Muscle of back (tissue), 13 donors: ENCODE measurements at places on chromosomes 7 and 10.

GRCh38 chr7:101294039-101294831 is 27.4 kb downstream of the IFT22 start:
- no peak for DNase-seq

- DNase-seq, result no peak
Observed at GRCh38 chr10:82817676-82818422, 942.9 kb downstream of the NRG3 start.

- DNase-seq, result no peak
Observed at GRCh38 chr7:150502519-150502918, 12.2 kb upstream of the GIMAP7 start.

DNA sequence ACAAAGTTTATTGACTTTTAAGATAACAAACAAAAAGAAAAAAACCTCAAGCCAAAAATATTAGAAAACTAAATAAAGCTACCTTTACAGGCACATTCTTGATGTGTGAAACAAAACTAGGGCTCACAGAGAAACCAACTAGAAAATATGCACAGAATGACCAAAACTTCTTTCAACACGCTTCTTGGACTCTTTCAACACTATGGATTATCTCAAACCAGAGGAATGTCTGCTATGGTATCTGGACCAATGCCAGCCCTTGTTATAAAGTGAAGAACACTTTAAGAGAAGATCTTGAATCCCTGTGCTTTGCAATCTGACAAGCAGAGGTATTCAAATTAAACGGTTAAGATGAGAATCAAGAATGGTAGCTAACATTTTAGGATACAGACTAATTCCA is 76.6 kb downstream of the DNAJC1 start:
- DNase-seq, result peak; percentile 22

- DNase-seq, result no peak
Observed at GRCh38 chr7:14156436-14156835, 167.0 kb upstream of the ETV1 start.

DNA sequence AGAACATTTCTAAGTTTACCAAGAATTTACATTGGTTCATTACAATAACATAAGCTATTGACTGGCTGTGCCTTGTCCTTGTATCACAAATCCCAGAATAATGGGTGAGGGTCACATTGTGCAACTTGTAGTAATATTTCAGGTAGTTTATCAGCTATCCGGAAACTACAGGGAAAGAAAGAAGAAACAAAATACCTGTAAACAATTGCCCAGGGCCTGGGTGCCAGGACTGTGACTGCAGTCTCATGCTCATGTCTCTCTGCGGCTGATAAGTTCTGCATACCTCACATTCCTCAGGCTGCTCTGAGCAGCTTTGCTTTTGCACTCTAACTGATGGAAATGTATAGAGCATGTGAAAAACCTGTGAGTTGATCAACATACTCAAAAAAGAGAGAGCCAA is 131.8 kb upstream of the TRIM24 start:
- DNase-seq, result no peak

GRCh38 chr7:99244939-99245338 is 27.7 kb upstream of the MYH16 start:
- no peak for DNase-seq

DNA sequence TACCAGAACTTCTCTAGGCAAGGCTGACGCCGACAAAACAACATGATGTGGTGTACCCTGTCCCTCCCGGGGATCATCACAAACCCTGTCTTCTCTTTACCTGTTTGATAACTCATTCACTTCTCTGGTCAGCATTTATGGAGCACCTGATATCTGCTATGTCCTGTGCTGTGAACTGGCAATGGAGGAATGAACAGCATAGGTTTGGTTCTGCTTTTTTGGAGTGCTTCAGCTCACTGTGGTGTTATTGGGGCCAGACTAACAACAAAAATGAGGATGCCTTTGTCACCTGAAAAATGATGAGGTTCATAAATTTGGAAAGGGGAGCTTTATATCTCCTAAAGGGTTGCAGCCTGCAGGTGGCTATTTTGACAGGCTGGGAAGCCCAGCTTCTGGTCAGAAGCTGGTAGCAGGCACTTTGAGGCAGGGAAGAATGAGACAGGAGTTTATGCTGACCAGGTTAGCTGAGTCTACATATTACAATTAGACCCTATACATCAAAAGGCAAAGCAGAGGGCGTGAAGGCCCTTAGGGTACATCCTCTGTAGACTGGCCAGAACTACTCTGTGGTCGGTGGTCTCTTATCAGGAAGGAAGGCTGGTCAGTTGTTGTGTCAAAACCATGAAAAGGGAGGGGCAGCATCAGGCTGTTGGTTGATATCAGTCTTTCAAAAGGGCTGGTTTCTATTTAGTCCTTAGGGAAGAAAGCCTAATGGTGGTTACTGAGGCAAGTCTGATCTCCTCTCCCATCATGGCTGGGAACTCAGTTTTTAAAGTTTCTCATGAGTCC is 42.3 kb downstream of the SH2D4B start:
- DNase-seq, result no peak

DNA sequence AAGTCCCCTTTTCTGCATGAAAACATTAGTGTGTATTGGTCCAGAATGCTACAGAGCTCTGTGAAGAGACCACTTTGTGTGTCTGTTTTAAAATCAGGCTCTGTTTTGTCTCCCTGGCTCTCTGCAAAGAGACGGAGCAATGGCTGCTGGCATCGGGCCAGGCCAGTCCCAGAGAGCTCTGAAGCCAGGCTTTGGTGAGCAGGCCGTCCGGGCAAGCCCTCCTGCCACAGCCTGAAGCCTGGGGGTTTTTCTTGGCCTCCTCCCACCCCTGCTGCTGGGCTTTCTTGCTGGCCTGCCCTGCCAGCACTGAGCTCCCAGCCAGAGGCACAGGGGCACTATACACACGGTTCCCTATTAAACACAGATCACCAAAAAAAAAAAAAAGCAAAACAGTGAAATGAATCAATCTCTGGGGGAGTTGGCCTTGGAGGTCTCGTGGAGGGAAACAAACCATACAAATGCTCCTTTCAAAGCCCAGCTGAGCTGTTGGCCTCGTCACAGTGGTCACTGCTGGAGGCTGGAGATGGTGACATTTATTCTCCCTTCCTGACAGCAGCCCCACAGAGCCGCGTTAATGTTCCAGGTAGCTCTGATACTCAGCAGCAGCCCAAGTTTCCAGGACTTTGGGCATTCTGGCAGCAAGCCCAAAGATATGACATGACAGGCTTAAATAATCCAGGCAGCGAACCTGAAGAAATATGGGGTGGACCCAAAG is 237.2 kb downstream of the TCF7L2 start:
- DNase-seq, result no peak

DNA sequence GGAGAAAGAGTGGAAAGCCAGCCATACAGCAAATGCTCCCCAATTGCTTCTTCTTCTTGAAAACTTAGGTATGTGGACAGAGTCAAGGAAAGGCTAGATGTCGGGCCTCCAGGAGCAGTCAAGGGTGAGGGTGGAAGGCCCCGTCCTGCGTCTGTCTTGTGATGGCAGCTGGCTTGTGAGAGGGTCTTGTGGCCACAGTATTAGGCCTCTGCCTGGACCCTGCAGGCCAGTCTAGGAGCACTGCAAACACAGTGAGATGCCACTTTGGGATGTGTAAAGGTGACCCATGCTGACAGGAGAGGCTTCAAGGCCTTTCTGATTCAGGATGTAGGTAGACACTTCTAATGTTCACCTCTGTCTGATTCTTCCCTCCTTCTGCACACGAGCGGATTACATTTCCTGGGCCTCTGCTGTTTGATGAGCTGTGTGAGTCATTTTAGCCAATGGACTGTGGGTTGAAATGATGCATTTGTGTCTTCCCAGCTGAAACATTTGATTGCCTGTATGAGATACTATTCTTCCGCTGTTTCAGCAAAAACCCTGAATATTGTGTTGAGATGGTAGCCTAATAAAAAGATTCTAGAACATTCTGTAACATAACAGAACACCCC is 135.4 kb downstream of the EMX2 start:
- DNase-seq, result no peak

GRCh38 chr7:73717991-73718405 is 1.5 kb downstream of the STX1A start:
- no peak for DNase-seq

GRCh38 chr7:49789736-49790135 is 16.3 kb downstream of the VWC2 start:
- no peak for DNase-seq

DNA sequence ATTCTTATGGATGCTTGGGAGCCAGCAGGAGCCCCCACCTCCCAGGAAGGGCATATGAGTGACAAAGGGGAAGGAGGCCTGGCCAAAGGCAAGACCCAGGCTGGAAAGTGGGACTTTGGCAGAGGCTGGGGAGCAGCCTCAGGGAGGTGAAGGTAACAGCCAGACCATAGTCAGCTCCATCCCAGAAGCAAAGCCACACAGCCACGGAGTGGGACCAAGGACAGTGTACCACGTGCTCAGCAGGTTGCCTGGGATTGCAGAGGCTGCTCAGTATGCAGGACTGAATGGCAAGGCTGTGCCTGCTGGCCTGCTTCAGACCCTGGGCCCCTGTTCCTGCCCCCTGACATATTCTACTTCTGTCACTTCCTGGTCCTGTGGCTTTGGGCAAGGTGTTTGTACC is 17.6 kb upstream of the GPR26 start:
- no peak for DNase-seq

- no peak for DNase-seq
Observed at GRCh38 chr10:72639441-72639873, 13.6 kb upstream of the MICU1 start.

DNA sequence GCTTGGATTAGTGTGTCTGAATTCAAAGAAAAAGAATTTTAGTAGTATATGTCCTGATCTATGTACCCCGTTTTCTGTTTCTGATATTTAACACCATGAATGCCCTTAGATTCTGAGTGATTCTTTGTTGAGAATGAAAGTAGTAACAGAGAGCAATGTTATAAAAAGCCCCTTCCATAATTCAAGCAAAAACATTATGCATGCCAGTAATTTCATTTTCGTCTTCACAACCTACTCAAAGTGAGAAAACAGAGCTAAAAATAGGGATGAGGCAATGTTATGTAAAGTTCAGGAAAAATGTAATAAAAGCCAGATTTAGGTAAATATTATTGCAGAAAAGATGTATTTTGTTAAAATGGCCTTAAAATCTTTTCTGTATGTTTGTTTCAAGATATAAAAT is 28.1 kb downstream of the PTPRZ1 start:
- no peak for DNase-seq

- DNase-seq, result peak; percentile 7
Observed at GRCh38 chr10:58384095-58384494, 1.1 kb upstream of the TFAM start.

DNA sequence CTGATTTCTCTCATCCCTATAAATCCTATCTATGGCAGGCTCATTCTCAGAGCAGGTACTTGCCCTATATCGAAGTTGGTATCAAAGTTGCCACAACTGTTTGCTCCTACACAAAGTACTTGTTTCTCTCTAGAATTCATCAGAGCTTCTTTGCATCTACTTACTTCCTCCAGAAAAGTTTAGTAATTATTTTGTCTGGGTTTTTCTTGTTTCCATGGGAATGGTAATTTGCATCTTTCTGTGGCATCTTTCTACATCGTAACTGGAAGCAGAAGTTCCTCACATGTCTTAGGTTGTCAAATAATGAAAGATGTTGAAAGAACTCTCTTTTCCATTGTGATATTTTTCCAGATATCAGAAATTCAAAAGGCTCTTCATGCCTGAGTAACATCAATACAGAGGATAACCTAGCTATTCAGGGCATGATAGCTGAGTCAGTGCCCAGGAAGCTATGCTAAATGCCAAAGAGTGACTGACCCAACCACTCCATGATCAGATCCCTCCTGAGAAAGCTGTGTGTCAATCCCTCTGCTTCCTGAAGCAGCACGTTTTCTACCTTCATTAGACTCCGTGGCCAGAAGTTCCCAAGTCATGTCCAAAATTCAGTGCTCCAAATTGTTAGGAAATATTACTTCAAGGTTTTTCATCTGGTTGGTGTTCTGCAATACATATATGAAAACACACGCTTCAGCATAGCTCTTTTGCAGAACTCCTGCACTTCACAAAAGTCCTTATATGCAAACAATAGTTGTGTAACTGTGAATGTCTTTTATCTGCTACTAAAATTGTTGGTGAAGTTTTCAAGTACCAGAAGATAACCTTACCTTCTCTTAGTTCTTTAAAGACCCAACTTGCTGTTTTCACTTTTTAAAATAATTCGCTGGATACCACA is 216.5 kb downstream of the VTI1A start:
- DNase-seq, result no peak

DNA sequence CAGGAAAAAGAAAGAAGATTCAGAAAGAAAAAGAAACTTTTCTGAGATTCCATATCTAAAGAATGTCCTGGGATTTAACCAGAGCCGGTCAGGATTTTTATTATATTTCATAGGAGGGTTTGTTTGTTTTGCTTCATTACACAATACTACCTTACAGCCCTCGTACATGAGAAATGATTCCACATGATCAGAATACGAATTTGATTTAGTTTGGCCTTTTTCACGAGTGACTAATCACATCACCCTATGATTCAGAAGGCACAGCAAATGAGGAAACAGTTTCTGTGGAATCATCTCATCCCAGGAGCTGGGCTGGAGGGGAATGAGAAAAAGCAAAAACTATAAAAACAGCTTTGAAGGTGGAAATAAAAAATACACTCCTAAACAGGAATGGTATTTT is 54.7 kb upstream of the VWC2 start:
- no peak for DNase-seq

DNA sequence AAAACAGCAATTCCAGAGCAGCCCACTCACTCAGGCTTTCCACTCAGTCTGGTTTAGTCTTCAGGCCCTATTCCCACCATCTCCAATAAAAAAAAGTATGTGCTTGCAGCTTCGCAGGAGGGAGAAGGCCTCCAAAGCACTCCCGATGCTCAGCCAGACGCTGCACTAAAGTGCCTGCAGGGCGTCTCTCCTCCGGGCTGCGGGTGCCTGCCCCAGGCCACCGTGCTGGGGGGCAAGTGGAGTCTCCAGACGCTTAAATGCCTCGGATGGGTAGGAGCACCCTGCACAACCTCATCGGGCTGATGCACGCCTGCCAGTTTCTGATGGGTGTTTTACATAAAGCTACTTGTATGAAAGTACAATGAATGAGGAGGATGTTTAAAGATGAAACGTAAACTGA is 31.3 kb upstream of the NCAPG2 start:
- DNase-seq, result no peak

DNA sequence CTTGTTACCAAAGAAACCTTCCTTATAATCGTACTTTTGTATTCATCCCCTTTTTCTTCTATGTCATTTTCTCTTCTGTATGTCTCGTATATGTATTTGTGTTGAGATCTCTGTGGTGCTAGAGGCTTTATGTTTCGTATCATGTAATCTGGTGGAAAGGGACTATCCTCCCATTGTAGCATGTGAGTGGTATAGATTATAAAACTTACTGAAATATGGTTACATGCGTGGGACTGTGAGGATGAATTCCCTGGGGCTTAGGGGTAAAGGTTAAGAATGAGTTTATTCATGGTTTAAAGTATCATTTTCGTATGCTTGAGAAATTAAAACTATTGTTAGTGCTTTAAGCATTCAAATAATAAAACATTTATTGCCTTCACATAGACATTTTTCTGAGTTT is 141.9 kb downstream of the ANKRD7 start:
- no peak for DNase-seq

GRCh38 chr7:138167869-138168296 is 91.6 kb downstream of the AKR1D1 start:
- DNase-seq, result no peak

DNA sequence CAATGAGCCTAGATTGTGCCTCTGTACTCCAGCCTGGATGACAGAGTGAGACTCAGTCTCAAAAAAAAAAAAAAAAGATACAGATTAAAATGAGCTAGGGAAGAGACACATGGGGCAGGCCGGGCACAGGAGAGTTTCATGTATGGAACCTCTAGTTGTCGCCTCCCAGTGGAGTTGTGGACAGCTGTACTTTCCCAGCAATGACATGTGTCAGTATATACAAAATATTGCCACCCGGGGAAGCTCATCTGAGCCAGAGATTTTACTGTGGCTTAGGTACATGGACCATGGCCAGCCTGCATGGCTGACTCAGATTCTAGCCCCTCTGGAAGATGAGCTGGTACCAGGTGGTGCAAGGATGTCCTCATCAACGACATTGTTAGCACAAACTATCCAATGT is 87.4 kb downstream of the COL26A1 start:
- DNase-seq, result no peak
